Stimulated activated CD4-positive, alpha-beta T cell treated with anti-CD3 and anti-CD28 coated beads, TNF-alpha, amount 100 ng/mL, for 1 hour (primary cell): ENCODE measurements at places on chromosomes 1 and 21.
A peak's percentile ranks its signal among the peaks of the same experiment; 100 is the strongest.

GRCh38 chr1:14010476-14010875, 310.5 kb downstream of the PRDM2 start:
- no peak for DNase-seq

- no peak for DNase-seq
Measured at GRCh38 chr1:180026556-180026955, 71.9 kb downstream of the CEP350 start.

GRCh38 chr1:167602840-167603239, 27.2 kb upstream of the RCSD1 start:
- DNase-seq, result no peak

DNA sequence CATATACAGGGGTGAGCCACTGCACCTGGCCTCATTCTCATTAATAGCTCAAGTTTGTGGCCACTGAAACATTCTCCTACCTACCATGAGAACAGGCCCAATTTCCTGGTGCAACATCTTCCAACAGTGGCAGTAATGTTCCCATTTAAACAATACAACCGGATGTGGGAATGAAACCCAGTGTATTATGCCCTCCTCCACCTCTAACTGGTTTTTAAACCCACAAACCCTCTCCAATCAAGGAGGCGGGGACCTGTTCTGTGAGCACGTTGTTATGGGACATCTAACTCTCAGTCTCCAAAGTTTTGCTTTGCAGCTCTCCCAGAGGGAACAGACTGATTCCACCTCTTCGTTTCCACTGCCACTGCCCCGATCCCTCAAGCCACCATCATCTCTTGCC, 2.6 kb downstream of the CTNNBIP1 start:
- no peak for DNase-seq

DNA sequence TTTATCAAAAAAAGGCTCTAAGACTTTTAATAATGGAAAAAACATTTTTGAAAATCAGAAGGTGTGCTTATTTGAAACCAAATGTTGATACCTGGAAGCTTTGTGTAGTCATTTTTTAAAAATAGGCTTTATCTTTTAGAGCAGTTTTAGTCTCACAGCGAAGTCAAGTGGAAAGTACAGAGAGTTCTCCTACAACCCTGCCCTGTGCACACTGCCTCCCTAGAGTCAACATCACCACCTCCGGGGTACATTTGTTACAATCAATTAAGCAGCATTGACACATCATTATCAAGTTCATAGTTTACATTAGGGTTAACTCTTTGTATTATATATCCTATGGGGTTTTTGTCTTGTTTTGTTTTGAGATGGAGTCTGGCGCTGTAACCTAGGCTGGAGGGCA, 10.7 kb upstream of the ERO1B start:
- DNase-seq, result no peak

DNA sequence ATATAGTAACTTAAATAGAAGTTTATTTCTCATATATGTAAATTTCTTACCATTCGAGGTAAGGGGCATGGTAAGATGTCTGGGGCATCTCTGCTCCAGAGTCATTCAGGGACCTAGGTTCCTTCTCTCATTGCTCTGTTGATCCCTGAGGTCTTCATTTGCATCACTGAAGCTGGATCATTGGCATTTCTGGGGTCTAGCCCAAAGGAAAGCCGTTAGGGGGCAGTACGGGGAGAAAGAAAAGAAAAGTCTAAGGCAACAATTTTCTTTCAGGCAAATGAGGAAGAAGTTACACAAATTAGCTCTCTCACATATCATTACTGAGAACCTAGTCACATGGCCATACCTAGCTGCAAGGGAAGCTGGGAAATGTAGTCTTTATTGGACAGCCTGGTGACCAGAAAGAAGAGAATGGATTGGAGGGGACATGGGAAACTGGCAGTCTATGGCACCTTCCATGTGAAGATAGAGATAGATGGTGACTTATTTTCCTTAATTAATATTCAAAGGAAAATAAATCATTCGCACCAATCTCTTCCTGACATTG, 10.2 kb upstream of the SUSD4 start:
- no peak for DNase-seq

DNA sequence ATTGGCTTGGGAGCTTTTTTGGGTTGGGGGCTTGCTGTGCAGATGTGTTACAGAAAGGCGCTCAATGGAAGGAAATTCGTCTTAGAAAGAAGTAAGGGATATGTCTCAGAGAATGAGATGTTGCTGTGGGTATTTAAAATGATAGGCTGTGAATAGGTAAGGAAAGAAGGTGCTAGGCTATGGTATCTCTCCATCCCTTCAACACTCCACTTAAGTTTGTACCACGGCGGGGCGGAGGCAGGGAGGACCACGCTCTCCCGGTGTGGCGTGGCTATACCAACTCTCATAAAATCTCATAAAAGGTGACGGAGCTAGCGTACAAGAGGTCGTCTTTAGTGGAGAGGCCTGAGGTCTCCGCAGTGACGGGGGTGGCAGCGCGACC, 305 bp upstream of the RPS6KC1 start:
- DNase-seq, result no peak

DNA sequence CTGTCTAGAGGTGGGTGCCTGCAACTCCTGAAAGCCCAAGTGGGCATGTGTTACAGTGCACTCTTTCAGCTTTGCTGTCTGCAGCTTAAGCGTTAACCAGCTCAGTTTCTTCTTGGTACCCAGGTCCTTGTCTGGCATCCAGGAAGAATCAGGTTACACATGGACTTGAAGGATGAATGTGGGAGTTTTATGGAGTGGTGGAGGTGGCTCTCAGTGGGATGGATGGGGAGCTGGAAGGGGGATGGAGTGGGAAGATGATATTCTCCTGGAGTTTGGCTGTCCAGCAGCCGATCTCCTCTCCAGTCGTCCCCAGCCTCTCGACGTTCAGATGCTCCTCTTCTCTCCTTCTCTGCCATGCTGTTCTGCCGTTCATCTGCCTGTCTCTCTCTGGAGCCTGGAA, 9.4 kb downstream of the METTL18 start:
- no peak for DNase-seq

GRCh38 chr21:45788198-45788597, 144.7 kb downstream of the PCBP3 start:
- DNase-seq, result no peak

DNA sequence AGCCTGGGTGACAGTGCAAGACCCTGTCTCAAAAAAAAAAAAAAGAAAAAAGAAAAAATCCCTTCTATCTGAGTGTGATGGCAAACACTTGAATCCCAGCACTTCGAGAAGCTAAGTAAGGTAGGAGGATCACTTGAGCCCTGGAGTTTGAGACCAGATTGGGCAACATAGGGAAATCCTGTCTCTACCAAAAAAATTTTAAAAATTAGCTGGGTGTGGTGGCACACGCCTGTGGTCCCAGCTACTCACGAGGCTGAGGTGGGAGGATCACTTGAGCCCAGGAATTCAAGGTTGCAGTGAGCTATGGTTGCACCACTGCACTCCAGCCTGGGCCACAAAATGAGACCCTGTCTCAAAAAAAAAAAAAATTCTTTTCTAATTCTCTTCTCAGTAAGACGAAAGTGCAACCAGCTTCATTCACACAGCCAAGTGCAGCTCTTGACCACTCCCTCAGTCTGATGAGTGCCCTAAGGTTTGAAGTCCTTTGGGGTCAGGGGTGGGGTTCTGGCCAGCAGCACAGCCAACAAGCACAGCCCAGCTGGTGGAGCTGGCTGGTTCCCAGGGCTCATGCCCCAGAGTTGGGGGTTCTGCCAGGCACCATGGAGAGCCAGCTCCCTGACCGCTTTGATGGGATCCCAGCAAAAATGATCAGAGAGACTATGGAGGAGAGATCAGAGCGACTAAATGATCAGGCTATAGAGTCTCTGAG, 8.0 kb downstream of the SLC2A5 start:
- no peak for DNase-seq

GRCh38 chr1:11052839-11053757, 6.1 kb upstream of the MASP2 start:
- peak; percentile 18 for DNase-seq

GRCh38 chr1:89599332-89599630, 33.6 kb upstream of the LRRC8C start:
- no peak for DNase-seq

- no peak for DNase-seq
Measured at GRCh38 chr1:183589874-183590243, 400 bp downstream of the NCF2 start.

DNA sequence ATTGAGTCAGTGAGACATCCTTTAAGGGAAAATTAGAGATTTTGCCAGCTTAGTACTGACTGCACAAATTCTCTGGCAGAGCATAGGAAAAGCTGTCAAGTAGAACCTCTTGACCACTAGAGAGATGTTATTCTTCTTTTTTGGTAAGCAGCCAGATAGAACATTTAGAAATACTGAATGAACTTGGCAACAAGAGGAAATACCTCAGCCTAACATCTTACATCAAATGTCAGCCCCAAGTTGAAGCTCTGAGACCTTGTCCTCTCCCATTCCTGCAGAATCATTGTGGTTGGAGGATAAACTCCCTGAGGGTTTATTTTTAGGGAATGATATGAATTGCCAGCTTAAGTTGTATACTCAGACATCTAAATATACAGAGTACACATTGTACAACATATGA, 53.5 kb downstream of the MIGA1 start:
- DNase-seq, result no peak

DNA sequence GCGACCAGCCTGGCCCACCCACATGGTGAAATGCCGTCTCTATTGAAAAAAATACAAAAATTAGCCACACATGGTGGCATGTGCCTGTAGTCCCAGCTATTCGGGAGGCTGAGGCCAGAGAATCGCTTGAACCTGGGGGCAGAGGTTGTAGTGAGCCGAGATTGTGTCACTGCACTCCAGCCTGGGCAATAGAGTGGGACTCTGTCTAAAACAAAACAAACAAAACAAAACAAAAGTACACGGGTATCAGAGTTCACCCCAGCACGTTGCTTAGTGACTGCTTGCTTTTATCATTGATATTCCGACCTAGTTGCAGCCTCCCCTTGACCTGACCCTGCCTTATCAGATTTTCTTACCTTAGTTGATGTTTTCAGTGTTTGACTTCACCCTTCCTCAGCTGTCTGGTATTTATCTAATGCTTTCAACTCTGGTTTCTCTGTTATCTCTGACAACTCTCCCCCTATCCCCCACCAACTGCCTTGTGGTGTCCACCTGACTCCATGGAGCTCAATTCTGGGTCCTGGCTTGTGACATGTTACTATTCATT, 5.1 kb downstream of the TLCD4 start:
- DNase-seq, result no peak

DNA sequence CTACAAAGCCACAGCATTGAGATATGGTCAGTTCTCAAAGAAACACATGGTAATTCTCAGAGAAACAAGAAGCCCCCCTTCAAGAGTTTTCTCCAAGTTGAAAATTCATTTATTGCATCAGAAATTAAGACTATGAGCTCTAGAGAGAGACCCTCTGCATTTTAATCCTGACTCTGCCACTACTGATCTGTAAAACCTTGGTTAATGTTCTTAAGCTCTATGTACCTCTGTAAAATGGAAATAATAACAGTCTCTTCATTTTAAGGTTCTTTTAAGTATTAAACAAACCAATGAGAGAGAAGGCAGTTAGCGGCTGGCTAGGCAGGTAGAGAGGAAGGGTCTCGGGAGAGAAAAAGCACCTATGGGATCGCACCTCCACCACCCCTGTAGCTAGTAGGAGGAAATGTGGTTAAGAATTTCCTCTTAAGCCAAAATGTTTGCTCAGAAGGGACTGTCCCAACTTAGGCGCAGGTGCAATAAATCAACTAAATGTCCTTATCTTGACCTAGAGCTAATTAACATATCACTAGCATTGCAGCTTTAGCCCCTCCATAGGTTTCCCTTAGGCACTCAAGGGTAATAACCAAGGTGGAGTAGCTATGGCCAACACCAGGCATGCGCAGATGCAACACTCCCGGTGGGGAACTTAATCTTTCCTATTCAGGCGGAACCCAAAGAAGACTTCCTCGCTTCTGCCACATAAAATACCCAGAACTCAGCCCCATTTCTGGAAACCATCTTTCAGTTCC, 1685.4 kb downstream of the MRPL39 start:
- DNase-seq, result no peak

- DNase-seq, result no peak
Measured at GRCh38 chr1:97832481-97832880, 88.4 kb downstream of the DPYD start.

GRCh38 chr1:64171797-64172281, 31.6 kb upstream of the UBE2U start:
- DNase-seq, result no peak

DNA sequence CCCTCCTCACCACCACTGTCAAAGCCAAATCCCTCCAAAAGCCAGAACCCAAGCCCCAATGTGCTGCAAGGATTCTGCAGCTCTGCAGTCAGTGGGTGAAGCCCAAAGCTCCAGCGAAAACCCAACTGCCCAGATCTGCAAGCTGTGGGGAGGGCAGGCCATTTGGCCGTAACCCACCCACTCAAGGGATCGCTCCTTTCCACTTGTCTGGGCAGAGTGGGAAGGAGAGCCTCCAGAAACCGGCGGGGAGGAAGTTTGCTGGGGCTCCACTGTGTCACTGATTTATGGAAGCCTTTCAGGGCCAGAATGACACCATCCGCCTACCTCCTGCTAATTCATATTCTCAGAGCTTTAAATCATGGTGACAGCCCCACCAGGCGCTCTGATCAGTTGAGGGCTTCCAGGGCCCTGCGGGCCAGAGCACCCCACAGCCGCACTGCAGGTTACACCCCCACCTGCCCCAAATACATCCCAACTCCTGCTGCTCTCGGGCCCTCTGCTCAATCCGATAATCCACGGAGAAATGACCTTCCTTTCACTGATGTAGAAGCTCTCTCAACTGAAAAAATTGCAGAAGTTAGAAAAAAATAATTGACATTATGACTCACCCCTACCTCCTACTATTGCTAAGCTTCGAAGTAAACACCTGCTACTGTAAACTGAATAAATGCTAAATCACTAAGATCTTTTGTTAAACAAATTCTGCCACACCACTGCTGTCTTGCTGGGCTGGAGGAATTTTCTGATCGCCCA, 40.6 kb upstream of the RAB4A start:
- no peak for DNase-seq

DNA sequence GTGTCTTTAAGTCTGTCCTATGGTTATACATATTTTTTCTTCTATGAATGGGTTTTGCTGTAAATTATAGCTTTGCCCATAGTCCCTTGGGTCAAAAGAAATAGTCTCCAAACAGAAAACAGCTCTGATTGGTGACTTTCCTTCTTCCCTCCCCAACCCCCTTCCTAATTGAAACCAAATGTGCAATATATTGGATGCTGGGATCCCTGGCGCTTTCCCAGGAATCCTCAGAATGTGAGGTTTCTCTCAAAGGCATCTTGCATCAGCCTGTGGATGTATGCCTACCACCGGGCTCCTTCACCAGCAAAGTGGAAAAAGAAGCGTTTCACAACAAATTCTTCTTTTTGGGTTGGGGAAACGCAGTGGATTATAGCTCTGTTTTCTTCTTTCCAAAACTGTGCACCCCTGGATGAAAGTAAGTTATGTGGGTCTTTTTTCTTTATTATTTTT, at the start of gene DDR2:
DDR2 (plus strand) TSS at position 248 of the 450 bp plus-strand sequence. CDS start 86,600 bp downstream, outside the sequence.
- DNase-seq, result no peak
